ENCODE measurements at places on chromosomes 6 and 20.

- DNase-seq = no peak
Observed at GRCh38 chr6:108847738-108848115, 495 bp upstream of the ARMC2 start.

GRCh38 chr20:47276851-47277534 is 79.5 kb downstream of the ZMYND8 start:
- no peak for DNase-seq

DNA sequence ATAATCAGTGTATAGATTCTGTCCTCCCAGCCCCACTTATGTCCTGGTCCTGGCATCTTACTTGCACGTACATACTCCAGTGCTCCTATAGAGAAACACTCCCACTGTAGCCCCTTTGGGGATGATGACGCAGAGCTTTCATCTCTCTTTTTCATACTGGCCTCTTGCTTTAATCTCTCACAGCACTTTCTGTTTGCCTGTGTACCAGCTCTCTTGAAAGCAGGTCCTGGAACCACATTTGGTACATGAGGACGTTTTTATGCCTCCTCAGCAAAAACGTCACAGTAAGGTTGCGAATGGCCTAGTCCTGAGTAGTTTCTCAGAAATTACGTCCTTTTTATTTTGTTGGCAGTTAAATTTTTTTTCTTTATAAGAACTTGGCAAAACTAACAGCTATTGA is 10.8 kb downstream of the L3MBTL3 start:
- no peak for DNase-seq

DNA sequence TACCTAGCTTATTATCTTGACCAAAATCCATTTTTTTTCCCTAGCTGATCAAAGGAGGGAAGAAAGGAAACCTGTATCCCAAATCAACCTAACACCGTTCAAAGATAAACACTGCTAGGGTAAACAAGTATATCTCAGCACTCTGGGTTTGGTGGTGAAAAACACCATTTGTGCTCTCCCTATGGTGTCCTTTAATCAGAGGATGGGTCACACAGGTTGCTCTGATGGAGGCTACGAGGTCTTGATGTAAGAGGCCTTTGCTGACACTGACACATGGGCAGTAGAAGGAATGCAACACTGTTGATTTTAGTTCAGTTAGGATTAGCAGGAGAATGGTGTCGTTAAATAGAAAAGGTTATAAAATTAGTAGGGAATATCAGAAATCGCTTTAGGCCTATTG is 179.3 kb downstream of the HDGFL1 start:
- no peak for DNase-seq
